ENCODE measurements at places on chromosomes 2 and 18.

GRCh38 chr18:31533236-31533635 is 35.3 kb downstream of the DSG2 start:
- no peak for DNase-seq

- DNase-seq = no peak
These were observed 63.7 kb downstream of the TWIST2 start for GRCh38 chr2:238911376-238912227.

- DNase-seq = no peak
These were observed 639 bp downstream of the EPB41L3 start for GRCh38 chr18:5543036-5543680.

DNA sequence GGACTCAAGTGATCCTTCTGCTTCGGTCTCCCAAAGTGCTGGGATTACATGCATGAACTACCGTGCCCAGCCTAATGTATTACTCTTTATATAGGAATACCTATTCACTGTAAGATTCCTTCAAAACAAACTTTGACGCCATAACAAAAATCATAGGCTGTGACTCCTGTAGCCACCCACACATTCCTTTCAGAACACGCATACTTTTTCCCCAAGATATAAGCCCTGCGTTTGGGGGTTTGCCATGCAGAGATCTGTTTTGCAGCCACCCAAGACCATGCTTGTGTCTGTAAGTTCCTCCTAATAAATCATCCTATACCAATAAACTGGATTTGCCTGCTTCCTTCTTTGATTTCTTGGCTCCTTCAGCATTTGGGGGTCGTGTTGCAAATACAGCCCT is 46.0 kb upstream of the STON1 start:
- DNase-seq = no peak

- no peak for DNase-seq
These were observed 689 bp downstream of the RPRD1A start for GRCh38 chr18:36066686-36067054.

DNA sequence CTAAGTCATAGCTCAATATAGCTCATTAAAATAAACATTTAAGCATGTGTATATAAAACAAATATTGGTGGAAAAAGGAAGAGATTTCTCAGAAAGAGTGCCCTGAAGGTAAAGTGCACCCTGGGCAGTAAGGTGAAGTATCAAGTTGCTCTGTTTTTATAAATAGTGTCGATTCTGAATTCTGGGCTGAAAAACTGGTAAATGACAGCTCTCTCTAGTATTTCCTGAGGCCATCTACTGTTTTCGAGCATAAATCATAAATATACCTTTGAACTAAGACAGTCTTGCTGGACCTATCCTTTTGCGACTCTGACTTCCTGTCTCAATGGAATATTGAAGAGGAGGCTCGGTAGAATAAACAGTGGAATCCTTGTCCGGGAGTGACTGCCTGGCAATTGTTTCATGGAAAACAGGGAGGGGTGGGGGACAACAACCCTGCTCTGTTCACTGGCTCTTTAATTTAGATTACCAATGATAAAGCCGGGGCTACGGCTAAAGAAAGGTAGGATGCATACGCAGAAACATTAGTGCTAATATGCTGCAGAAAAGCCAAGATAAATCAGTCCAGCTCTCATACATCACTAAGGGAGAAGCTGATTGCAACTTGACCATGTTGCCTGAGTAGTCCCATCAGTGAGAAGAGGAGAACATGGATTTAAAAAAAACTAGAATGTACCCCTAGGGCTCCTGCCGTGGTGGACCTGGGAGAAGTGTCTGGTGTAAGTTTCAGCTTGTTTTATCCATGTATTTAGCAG is 124.1 kb downstream of the RAPGEF4 start:
- DNase-seq = no peak

DNA sequence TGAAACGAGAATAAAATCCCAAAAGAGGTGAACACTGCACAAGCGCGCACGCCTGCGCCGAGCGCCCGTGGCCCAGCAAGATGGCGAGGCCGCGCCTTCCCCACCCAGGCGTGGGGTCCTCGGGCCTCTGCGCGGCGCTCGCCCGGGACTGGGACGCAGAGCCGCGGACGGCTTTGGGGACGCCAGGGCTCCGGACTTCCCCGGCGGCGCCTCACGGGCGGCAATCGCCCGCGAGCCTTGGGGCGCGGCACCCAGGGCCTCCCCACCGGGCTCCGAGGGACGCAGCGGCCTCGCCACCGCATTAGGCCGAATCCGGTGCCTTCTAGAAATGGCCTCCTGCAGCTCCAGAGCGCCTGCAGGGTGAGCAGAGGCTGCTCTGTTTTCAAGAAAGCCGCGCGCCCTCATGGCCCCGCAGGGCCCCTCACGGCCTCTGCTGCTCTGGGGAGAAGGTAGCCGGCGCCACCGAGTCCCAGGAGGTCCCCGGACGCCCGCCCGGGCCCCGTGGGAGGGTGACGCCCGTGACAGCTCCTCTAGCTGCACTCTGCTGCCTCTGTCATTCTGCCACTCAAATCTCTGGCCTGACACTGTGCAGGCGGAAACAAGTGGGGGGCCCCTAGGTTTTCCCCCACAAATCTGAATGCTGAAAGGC is 35.9 kb upstream of the POMC start:
- DNase-seq = no peak

- DNase-seq = no peak
These were observed 3.0 kb upstream of the SKOR2 start for GRCh38 chr18:47254341-47254939.

DNA sequence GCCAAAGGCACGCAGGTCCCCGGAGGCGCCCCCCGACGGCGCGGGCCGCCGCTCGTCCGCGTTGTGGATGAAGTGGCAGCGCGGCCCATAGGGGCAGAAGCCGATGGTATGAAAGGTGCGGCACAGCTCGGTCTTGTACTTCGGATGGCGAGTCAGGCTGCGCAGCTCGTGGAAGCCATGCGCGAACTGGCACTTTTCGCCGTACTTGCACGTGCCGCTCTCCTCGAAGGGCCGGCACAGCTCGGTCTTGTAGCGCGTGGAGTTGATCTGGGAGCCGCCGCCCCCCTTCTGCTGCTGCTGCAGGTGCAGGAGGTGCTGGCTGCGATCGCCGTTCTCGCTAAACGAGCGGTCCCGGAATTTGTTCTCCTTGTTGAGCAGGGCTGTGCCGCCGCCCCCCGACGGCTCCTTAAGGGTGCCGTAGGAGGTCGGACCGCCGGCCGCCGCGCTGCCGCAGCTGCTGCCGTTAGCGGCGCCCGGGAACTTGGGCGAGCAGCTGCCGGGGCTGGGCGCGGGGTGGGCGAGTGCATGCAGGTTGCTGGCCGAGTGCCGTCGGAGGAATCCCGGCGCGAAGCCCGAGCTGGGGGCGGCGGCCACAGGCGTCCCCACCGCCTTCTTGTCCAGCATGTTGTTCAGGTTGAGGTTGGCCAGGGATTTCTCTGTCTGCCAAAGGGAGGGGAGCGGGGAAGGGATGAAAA is 1.2 kb downstream of the ZFP36L2 start:
- DNase-seq = no peak

DNA sequence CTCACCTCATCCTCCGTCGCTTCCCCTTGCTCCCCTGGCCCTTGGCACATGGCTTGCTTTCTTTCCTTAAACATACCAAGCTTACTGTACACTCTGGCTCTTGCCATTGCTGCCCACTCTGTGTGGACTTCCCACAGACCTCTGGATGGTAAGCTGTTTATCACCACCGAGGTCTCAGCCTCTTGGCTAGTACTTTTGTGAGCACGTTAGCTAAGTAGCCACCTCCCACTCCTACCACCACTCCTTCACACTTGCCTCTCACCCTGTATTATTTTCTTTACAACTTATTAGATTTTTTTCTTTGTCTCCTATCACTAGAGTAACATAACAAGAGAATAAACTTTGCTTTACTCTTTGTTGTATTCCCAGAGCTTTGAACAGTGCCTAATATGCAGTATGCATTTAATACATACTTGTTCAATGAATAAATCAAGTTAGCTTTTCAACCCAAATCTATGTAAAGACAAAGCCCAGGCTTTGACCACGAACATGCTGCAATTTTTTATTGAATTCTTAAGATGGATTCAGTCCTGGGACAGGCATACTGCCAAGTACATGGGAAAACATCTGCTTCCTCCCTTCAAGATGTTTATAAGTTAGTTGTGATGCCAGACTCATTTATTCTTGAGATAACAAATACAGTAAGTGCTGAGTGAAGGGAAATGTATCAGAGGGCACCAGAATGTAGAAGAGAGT is 25.0 kb upstream of the MSGN1 start:
- no peak for DNase-seq

GRCh38 chr2:226185616-226186211 is 613.9 kb downstream of the IRS1 start:
- DNase-seq = no peak

GRCh38 chr18:7755753-7756475 is 188.8 kb downstream of the PTPRM start:
- DNase-seq = no peak

DNA sequence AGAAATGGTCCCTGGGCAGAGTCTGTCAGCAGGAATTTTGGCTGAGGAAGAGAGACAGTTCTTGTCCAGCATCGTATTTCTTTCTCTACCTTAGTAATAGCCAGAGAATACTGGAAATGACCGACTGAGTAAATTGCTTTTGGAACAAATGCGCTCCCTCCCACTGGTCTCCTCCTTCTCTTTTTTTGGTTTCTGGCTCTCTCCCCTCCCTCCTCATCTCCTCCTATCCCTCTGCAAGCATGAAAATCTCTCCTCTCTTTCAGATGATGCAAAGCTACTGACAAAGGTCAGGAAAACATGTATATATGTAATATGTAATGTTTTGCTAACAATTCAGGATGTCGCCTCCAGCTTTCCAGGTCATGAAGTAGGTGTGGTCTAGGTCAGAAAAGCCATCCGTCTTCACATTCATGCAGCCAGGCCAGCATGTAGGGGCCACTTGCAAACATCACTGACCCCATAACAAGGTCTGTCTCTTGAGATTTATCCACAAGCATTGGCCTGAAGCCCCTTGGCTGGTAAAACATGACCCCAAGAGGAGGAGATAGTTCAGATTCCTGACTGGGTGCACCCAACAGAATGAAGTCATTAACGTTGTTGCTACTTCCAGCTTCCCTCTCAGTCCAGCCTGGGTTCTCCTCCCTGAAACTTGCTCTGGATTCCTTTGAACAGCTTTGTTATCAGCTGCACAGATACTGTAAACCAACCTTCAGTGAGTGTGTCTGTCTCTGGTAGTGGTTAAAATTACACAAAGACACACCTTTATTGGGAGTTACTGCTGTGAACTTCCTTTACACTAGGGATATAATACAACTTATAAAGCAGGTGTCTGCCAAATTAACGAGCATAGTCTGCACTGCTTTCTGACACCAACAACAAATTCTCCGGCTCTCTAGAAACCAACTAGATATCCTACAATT is 864.4 kb upstream of the KLHL29 start:
- no peak for DNase-seq

DNA sequence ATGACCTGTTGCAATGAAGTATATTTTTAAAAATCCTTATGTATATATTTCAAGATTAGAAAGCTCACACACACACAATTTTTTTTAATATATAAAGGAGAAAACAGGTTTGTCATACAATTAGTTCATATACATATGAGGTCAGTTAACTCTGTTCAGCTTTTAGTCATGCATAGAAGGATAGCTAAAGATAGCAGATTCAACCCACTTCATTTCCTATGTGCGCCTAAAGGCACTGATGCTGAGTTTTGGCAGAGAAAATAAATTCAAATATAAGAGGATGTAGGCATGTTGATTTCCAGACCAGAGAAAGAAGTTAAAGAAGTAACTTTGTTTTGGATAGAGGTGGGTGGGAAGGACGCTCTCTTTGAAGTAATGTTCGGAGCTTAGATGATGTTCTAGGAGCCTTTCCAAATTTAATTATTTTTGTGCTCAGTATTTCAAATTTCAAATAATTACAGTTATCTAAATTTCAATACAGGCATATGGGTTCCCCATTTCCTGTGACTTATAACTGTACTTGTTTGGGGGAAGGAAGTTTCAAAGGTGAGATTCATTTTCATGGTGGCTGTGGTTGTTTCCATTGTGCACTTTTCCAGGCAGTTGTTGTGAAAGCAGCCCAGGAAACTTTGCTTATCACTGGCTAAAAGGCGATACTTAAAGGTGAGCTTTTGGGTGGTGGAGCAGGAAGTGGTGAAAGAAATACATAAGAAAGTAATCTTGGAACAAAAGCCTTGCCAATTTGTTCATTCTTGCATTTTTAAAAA is 523.4 kb upstream of the FANCL start:
- no peak for DNase-seq

GRCh38 chr18:446941-447560 is 53.5 kb downstream of the COLEC12 start:
- DNase-seq = no peak

DNA sequence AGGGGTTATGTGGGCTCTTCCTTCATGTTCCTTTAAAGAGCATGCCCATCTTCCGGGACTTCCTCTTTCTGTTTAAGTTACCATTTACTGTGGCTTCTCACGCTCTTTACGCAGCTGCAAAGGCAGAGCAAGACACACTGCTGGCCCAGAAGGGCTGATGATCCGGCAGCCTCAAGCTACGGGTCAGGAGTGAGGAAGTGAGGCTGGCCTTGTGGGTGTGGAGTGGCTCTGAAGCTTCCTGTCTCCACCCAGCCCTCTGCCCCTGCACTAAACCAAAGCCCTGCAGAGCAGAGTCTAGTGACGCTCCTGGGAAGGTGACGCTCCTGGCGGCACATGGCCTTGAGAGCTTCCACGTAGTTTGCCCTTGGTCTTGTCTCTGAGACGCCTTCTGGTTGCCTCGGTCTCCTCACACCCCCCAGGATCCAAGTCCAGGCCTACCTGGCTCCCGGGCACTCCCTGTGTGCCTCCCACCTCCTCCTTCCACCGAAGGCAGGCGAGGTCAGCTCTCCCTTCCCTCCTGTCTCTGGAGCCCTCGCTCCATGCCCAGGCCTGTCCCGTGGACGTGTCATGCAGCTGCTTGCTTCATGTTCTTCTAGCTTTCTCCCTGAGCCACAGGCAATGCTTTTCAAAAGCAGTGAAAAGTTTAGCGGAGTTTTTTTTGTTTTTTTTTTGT is 50.3 kb downstream of the ARL4C start:
- DNase-seq = no peak

DNA sequence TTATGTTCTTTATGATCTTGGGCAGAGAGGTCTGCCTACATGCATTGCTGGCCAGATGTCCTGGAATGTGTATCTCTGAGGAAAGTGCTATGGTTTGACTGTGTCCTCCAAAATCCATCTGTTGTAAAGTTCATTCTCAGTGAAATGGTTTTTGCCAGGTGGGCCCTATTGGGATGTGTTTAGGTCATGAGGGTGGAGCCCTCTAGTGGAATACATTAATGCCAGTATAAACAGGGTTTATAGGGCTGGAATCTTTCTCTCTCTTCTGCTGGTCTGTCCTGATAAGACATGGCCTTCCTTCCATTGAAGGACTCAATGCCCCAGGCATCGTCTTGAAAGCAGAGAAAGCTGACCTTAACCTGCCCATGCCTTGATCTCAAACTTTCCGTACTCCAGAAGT is 258.5 kb downstream of the RPIA start:
- no peak for DNase-seq

- DNase-seq = no peak
These were observed 75.3 kb upstream of the TRIB2 start for GRCh38 chr2:12641441-12641840.

Data from cortex of kidney (tissue), 1 donor.